Astrocyte of the cerebellum (primary cell): ENCODE measurements at places on chromosomes 5 and 9.

DNA sequence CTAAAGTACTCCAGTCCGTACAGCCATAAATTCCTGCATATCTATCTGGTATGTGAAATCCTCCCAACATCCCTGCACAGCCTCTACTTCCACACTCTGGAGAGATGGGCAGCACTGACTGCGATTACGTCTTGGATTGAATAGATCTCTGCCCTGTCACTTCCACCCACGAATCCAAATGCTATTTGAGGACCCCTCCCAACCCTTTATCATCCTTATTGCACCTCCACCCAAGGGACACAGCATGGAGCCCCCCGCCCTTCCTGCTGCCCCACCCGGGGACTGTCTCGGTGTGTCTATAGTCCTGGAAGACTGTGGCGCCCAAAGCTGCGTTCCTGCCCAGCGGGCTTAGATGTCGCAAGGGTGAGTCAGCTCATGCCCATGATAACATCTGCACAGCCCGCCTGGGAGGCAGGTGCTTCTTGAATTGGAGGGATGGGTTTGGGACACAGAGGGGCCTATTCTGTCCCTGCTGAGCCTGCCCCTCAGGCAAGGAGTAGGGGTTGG is 105.7 kb upstream of the HAND1 start:
- no peak for DNase-seq

DNA sequence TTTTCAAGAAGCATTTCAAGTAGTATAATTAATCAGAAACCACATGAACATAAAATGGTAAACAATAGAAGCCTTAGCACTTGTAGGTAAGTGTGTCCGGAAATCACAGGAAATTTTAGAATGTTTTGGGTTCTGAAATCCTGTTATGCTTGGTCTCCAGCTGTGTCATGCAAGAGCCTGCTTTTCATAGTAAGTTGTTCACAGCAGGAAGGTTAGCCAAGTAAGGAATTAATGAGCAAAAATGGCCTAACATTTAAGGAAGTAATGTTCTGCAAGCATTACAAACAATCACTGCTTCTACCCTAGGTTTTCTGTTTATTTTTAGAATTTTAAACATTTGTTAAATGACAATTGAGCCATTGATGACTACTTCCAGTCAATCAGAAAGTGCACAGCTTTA is 669.5 kb downstream of the SLCO4C1 start:
- no peak for DNase-seq

DNA sequence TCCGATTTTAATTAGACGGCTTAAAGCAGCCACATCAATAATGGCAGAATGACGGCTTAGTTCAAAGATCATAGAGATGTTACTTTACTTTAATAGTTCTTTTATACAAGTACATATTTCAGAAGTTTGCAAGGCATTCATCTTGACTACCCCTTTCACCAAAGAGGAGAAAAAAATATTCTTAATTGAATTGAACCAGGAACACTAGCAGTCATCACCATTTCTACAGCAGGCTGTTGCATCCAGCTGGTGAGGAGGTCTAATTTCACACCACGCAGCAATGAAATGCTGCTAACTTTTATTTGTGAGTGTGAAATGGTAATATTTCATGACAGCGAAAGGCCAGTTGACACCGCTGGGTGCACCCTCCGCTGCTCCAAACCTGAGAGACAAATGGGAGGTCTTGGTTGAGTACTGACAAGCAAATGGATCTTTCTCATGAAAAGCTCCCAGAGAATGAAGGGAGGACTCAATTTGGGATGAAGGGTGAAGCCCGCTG is 322.2 kb downstream of the GLIS3 start:
- no peak for DNase-seq

GRCh38 chr5:133110709-133111108 is 58.9 kb downstream of the HSPA4 start:
- no peak for DNase-seq

GRCh38 chr5:169538944-169539343 is 44.6 kb upstream of the SPDL1 start:
- DNase-seq: no peak

DNA sequence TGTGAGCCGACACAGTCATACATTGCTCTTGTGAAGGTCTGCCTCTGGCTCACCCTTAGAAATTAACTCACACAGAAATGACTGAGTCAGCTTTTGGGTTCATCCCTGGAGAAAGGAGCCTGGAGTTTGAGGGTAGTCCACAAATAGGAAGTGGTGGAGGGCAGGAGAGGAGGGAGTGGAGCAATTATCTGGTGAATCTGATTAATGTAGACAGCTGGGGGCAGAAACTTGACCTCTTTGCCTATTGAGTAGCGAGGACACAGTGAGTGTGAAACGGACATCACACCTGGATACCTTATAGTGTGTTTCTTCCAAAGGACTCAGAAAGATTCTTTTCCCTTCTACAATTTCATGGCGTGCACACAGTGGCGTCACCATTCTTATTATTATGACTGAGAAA is 48.5 kb upstream of the MSX2 start:
- no peak for DNase-seq

GRCh38 chr9:127021664-127022363 is 100.6 kb downstream of the ANGPTL2 start:
- peak; percentile 83 for DNase-seq

DNA sequence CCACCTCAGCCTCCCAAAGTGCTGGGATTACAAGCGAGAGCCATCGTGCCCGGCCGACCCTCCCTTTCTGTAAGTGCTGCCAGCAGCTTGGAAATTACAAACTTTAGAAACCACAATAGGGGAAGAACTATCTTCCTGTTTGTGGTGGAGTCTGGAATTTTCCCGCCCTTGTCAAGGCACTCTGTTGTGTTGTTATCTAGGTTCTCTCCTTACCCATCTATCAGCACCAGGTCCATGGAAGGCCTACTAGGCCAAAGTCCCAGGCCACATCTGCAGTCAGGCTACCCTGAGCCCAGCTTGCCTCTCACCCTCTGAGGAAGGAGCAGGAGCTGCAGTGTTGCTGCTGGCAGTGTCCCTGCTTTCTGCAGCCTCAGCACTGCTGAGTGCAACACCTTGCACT is 214.9 kb downstream of the MCTP1 start:
- no peak for DNase-seq

DNA sequence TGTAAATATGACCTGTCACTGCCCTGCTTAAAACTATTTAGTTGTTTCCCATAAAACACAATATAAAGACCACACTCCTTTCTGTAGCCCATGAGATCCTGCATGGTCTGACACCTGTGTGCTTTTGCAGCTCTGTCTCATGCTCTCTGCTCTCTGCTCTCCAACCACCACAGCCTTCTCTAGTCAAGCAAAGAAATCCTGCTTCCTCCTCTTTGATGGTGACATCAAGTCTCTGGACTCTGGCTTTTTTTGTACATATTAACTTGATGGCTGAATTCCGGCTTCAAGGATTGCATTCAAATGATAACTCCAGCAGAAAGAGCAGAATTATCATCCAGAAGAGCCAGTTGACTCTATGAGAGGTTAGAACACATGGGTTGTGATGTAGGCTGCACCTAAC is 58.2 kb downstream of the CHSY3 start:
- no peak for DNase-seq

GRCh38 chr9:74172874-74173273 is 324.3 kb upstream of the RORB start:
- no peak for DNase-seq

- DNase-seq: no peak
Observed at GRCh38 chr9:89742660-89743059, 137.8 kb downstream of the GADD45G start.

DNA sequence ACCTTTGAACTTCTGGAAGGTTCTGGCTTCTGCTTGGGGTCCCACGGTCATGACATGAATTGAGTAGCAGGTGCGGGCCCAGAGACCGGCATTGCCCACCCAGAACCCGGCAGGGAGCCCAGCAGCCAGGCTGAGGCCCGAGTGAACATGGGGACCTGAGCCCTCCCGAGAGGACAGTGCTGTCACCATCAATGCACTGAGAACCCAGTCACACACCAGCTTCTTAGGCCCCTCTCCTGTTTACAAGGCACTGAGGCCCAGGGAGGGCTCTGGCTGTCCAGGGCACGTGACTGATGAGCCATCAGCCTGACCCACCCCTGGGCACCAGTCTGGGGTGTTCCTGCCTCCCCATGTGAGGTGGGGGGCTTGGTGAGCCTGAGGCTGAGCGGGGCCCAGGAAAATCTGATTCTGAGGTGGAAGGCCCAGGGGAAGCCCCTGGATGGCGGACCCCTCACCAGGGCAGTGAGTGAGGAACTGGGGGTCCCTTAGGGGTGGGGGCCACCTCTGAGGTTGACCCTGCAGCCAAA is 60.3 kb upstream of the RNU6ATAC start:
- DNase-seq: no peak

GRCh38 chr9:125493384-125493783 is 213.6 kb downstream of the MAPKAP1 start:
- no peak for DNase-seq

GRCh38 chr5:145246961-145247744 is 588.0 kb downstream of the PRELID2 start:
- no peak for DNase-seq

- peak; percentile 80 for DNase-seq
Observed at GRCh38 chr5:77015938-77016569, 14.2 kb upstream of the AGGF1 start.

- DNase-seq: no peak
Observed at GRCh38 chr9:33148367-33149014, 18.6 kb downstream of the B4GALT1 start.

DNA sequence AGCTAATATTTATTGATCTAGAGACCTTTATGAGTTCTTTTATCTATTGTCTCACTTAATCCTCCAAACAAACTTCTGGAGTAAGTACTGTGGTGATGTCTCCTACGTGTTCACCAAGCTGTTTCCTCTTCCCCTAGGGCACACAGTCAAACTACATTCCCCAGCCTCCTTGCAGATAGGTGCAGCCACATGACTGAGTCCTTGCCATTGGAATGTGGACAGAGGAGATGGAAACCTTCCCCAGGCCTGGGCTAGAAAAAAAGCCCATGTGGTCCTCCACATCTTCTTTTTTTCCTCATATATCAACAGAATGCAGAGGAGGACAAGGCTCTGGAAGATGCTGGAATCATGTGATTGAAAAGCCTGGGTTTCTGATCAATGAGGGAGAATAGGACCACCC is 88.0 kb downstream of the ANKRD55 start:
- no peak for DNase-seq

DNA sequence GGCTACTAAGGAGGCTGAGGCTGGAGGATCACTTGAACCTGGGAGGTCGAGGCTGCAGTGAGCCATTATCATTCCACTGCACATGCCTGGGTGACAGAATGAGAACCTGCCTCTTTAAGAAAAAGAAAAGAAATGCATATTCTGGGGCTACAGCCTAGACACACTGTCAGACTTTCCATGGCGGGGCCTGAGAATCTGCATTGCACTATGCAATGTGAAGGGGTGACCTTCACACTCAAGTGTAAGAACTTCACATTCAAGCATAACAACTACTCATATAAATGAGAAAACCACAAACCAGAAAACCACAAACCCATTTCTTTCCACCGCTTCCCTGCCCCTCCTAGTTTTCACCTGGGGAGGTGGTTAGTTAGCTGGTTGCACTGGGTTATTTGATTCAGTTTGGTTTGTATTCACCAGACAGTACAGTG is 18.0 kb upstream of the FBP2 start:
- no peak for DNase-seq

DNA sequence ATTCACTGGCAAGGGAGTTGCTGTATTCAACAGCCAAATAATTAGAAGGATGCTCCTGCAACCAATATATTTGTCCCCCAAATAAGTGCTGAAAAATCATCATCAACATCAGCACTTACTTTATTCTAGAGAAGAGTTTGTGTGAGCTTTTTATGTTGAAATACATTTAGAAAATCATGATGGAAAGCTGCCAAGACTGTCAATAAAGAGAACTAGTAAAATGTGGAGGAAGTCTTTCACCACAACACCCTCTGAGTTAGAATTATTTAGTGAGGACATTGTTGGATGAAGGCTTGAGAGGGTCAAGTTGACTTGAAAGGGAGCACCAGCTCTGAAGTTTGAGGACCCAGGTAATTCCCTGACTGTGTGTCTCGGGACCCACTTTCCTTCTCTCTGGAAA is 100.2 kb upstream of the TBCA start:
- no peak for DNase-seq

GRCh38 chr9:102518324-102518723 is 476.8 kb upstream of the CYLC2 start:
- no peak for DNase-seq

DNA sequence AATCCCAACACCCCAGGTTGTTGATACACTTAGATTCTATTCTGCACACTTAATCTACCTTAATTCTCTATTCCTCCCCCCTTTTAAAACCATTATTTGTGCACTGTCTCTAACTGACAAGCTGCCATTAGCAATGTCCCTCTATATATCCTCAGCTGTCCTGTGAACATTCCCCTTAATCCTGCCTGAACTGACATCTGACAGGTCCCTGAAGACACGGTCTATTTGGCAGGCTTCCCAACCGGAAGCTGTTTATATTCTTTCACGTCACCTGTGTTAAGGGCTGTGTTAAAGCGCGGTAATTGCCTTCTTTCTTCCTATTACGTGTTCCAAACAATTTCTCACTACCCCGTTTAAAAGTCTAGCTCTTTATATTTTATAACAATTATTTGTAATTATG is 277.3 kb downstream of the CDH9 start:
- no peak for DNase-seq

GRCh38 chr5:74185599-74185998 is 454.9 kb downstream of the ENC1 start:
- DNase-seq: no peak

GRCh38 chr5:35476797-35477196 is 140.9 kb upstream of the SPEF2 start:
- DNase-seq: no peak

DNA sequence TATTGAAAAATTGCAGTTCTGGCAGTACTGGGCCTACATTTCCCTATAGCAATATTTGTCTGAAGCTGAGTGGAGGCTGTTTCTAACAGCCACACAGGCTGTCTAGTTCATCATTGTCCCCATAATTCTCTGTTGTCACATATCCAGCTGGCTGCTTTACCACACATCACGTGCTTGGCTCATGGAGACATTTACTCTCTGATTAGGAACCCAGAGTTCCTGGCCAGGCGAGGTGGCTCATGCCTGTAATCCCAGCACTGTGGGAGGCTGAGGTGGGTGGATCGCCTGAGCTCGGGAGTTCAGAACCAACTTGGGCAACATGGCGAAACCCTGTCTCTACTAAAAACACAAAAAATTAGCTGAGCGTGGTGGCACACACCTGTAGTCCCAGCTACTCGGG is 81.4 kb downstream of the PGM5 start:
- no peak for DNase-seq

- DNase-seq: no peak
Observed at GRCh38 chr5:119353213-119353612, 2.6 kb upstream of the TNFAIP8 start.

GRCh38 chr5:126864042-126864688 is 87.2 kb downstream of the LMNB1 start:
- DNase-seq: no peak

DNA sequence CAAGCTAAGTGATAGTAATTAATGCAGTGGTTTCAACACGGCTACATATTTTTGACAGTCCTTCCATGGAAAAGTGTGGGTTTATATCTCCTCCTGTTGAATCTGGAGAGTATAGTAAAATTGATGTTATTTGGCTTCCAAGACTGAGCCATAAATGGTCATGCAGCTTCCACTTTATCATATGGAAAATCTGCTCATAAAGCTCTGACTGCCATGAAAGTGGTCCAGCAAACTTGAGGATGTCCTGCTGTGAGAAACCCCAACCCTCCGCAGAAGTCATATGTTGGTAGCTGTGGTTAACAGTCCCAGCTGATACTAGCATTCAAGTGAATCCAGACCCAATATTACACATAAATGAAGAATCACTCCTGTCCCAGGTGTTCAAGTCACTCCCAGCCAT is 378.3 kb downstream of the KCTD16 start:
- DNase-seq: peak; percentile 24

- DNase-seq: no peak
Observed at GRCh38 chr5:168720575-168720974, 141.4 kb upstream of the PANK3 start.
